SW480 (cell line): ENCODE measurements at places on chromosomes 2 and 18.

DNA sequence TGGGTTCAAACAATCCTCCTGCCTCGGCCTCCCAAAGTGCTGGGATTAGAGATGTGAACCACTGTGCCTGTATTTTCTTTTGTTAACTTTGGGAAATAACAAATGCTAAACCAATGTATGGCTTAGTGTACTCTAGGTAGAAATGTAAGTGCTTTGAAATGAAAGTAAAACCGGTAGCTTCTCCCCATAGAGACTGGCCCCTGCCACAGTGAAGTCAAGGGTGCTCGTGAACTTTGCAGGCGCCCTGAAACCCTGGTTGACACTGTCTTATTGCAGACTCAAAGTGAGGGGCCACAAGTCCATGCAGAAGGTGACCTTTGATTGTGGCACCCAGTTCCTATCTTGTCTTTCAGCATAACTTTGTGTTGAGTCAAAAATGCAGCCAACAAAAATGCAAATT, 24.2 kb upstream of the MTCL1 start:
- DNase-seq: no peak

- DNase-seq: no peak
These were observed 394.8 kb downstream of the PID1 start for GRCh38 chr2:228876276-228876675.

DNA sequence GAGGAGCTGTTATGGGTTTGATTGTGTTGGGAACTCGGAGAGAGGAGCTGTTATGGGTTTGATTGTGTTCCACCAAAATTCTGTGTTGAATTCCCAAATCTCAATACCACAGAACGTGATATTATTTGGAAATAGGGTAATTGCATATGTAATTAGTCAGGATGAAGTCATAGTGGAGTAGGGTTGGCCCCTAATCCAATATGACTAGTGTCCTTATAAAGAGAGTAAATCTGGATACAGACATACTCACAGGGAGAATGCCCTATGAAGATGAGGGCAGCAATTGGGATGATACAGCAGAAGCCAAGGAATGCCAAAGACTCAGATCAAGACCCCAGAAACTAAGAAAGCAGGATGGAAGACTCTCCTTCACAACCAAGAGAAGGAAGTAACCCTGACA, 1023.2 kb upstream of the ZEB2 start:
- DNase-seq: no peak

GRCh38 chr2:113104054-113104611, 23.3 kb upstream of the IL1RN start:
- no peak for DNase-seq

- DNase-seq: no peak
These were observed 771.1 kb upstream of the FANCL start for GRCh38 chr2:59012234-59012633.

DNA sequence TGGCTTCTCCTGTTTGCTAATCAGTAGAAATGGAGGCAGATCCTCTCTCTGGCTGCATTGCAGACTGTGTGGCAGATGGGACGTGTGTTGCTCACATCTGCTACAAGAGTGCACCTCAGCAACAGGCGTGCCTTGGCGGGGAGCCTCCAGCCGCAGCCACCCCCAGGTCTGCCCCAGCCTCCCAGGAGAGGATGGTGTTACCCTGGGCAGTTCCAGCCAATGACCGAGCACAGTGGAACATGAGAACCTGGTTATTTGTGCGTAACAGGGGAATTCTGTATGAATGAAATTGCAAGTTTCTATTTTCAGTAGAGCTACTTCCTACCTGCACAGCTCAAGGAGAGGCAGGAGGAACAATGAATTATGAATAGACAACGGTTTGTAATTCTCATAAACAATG, 130.6 kb upstream of the CBLN2 start:
- DNase-seq: no peak

DNA sequence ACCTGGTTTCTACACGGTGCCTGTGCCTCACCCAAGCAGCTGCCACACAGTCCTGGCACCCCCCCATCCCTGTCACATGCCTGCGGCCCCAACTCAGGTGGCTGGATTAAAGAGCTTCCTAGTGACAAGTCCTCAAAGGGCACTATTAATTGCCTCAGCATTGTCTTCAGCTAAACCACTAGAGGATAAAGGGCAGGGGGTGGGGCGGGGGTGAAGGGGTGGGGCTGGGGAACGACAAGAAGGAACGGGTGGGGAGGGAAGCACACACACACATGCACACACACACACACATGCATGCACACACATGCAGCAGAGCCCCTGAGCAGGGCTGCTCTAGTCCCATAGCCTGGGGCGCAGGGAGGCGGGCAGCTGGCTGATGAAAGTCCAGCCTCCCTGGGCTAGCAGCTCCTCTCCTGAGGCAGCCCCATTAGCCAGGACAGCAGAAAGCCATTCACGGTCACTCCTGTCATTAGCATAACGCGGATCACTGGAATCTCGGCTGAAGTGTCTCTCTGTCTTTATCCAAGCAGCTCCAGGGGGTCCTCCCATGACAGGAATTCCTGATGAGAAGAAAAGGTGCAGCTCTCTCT, 7.4 kb upstream of the TEX261 start:
- peak; percentile 78 for DNase-seq

DNA sequence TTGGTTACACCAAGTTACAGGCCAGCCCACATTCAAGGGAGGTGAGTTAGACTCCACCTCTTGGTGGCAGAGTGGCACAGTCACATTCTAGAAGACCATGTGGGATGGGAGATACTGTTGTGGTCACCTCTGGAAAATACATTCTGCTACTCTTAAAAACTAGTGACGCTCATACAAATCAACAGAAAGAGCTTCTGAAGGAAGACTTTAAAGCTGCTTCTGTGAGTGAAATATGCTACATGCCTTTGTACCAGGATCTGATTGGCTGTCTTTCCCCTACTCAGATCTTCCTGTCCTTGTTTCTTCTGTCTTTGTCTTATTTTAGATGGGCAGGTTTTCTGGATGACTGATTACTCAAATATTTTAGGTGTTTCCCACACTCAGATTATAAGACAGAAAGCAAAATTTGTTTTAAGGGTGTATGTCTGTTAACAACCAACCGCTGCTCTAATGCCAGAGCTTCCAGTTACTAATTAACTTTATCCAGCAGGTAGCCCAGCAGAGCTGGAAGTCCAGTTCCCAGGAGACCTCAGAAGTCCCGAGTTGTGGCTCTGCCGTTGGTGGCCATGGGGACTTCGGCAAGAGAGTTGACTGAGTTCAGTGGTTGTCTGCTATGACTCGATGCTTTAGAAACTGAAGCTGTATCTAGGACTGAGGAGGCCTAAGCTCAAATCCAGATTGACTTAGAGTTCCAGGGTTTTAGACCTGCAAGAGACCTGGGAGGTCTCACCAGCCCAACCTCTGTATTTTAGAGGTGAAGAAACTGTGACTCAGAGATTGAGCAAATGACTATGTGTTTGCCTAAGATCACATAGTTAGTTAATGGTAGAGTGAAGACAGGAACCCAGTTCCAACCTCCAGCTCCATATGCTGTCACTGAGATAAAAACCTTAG, 7.4 kb downstream of the IL1R2 start:
- peak; percentile 74 for DNase-seq

DNA sequence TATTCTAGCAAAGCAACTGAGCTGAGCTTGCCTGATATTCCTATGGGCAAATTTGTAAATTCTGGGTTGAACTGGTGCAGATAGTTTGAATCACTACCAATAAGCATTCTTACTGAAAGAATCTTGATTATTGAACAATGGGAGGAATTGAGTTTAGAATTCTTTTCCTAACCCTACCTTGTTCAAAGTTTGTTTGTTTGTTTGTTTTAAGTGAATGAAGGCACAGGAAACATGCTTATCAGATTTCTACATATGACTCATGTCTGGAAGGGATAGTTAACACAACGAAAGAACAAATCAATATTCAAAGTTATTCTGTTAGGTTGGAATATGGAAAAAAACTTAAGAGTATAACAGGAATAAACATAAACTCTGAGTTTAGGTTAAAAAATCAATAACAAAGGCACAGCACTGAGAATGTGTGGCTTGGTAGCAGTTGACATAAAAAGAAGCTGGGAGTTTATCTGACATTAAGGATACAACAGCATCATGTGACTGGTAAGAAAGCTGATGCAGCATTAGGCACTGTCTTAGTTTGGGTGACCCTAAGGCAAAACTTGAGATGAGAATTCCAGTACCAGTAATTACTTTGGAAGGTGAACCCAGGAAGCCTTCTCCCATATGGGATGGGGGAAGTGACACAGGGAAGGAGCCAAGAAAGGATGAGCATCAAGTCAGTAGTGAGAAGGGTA, 20.9 kb downstream of the BOD1L2 start:
- DNase-seq: no peak

DNA sequence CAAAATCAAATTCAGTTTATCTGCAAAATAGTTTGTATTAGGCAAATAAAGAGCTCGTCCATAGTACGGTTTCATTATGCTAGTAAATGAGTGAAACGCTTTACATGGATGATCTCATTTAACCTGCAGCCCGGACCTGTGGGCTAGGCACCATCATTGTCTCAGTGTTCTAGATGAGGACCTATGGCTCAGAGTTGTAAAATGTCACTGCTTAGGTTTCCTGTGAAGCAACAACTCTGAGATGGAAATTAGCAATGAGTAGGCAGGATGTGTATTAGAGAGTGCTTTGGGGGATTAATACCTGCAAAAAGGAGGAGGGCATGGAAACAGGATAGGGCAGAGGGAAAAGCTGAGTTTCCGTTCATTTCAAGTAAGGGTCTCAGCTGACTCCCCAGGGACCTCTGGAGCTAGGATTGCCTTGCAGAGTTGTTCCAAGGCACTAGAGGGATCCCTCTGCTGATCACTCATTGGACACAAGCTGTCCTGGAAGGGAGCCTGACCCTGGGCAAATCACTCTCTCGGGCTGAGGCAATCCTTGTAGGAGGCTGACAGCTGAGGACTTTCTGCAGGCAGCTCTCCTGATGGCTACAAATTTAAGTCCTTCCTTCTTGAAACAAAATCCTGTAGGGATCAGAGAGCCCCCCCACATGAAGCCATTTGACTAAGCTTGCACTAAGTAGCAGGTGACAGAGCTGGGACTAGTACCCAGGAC, 58.8 kb upstream of the SIX2 start:
- no peak for DNase-seq

GRCh38 chr2:122500316-122501105, 745.1 kb downstream of the TSN start:
- no peak for DNase-seq

GRCh38 chr2:224178056-224178455, 139.0 kb upstream of the SERPINE2 start:
- no peak for DNase-seq

- peak; percentile 50 for DNase-seq
These were observed 41.2 kb downstream of the RALBP1 start for GRCh38 chr18:9516437-9517064.

DNA sequence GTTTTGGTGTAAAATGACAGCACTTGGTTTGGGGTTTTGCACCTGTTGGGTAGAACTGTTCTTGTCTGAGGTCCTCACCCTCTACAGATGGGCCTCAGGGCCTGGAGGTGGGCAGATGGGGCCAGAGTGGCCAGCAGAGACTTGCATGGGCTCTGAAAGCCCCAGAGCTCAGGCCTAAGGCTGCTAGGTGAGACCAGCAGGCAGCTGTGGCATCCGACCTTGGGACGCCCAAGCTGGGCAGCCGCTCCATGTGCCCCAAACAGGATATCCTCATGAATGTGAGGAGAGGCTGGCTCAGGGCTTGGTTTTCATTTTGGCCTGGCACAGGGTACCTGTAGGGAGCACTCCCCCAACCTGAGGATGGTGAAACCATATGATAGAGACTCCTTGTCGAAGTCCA, 38.3 kb downstream of the GBX2 start:
- DNase-seq: no peak

GRCh38 chr2:37357069-37357468, 12.6 kb downstream of the QPCT start:
- no peak for DNase-seq

GRCh38 chr2:218456849-218457248, 37.9 kb downstream of the VIL1 start:
- DNase-seq: no peak

GRCh38 chr2:12766421-12766879, 49.7 kb downstream of the TRIB2 start:
- no peak for DNase-seq

- DNase-seq: no peak
These were observed 529.9 kb downstream of the SLC4A3 start for GRCh38 chr2:220157312-220157711.

DNA sequence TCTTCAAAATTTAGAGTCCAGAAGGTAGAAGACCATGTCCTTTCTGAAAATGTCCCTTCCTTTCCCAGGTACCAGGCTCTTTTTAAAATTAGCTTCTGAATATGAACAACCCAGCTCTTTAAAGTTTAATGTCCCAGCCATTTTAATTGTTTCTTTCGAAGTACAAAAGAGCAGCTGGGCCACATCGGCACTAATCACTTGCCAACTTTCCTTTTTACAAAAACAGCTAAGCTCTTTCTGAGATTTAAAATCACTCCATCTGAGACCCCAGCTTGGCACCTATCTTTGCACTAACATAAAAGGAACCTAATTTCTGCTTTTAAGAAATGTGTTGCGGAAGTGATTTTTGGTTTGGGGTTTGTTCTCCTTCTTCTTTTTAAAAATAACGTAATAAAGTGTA, 2.6 kb downstream of the BOD1L2 start:
- no peak for DNase-seq
